Activated CD4-positive, CD25-positive, alpha-beta regulatory T cell treated with anti-CD3 and anti-CD28 coated beads, Interleukin-2, amount 50 U/mL, for 16 hours (primary cell): ENCODE measurements at places on chromosomes 7 and 10.

DNA sequence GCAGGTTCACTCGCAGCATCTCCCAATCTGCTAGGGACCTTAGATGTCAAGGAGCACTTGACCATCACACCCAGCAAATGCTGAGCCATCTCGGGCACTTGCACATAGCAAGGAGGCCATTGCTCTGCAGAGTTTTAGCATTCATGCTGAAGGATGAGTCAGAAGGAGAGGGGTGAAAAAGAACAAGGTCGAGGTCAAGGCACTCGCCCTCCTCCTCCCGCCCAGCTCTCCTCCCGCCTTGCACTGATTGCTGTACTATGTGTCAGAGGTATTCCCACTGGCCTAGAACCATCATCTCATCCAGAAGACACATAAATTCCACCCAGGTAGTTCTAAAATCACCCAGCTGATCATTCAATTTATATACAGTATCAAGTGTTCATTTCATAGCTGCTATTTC lies 255.1 kb upstream of the SP4 start:
- DNase-seq = no peak

GRCh38 chr10:97940534-97940933 lies 89.9 kb downstream of the CRTAC1 start:
- no peak for DNase-seq

DNA sequence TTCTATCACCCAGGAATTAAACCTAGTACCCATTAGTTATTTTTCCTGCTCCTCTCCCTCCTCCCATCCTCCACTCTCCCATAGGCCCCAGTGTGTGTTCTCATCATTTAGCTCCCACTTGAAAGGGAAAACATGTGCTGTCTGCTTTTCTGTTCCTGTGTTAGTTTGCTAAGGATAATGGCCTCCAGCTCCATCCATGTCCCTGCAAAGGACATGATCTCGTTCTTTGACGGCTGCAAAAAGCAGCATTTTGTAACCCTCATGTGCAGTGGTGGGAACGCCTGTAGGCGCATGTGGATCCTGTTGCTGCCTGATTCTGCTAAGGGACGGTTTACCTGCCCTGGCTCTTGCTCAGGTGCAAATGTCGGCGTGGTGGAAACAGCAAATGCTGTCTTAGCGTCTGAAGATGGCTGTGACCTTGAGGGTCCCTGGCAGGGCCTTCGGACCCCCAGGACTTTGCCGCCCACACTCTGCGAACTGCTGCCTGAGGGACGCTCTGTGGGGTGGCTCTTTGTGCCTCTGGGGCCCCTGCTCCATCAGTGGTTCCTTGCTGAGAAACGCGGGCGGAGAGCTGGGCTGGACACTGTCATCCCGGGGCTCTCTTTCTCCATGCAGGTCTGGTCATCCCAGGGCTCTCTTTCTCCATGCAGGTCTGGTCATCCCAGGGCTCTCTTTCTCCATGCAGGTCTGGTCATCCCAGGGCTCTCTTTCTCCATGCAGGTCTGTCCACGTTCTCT lies 5.6 kb upstream of the MTG1 start:
- DNase-seq = no peak

DNA sequence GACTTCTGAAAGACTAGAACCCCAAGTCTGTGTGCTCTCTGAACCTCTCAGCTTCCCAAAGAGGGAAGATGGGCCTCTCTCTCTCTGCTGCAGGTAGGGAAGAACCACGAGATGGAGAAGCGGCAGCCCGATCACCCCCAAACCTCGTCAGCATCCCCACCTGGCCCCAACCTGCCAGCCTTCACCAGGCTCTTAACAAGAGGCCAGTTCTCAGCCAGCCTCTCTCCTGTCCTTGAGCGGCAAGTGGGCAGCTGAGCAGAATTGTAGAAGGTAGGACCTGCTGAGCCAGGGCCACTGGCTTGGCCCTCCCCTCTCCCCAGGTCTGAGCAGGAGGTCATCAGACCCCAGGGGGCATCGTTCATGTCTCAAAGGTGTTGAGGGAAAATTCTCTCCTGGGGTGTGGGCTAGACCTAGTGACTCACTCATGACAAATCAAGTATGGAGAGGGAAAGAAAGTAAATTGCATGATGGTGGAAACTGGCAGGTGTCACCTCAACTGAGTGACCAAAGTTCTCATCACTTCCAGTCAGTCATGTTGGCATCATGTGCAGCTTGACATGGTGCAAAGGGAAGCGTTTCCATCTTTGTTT lies 92.0 kb upstream of the GPR26 start:
- no peak for DNase-seq

DNA sequence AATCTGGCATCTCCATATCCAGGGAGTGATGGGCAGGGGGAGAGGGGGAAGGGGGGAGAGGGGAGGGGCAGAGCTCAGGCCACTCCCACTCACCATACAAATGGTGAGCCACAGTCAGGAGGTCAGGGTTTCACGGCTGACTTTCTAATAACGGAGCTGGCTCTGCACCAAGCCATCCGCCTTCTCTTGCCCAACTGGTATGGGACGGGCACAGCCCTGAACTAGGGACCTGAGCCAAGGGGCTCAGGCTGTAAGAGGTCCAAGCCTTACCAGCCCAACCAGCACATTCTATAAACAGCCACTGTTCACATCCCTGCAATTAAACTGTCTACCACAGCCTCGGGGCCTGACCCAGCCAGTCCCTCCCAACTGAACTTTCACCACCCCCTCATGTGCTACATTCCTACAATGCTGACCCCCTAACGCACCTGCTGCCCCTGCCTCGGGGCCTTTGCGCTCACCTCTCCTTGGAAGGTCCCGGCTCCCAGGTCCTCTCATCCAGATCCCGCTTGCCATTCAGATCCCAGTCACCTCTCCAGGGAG lies 32.5 kb downstream of the RGS10 start:
- no peak for DNase-seq

- no peak for DNase-seq
These were observed 3.3 kb downstream of the ADAMTS14 start for GRCh38 chr10:70675496-70676161.

- no peak for DNase-seq
These were observed 130.0 kb upstream of the TMEM72 start for GRCh38 chr10:44781131-44781530.

- no peak for DNase-seq
These were observed 550 bp upstream of the CREM start for GRCh38 chr10:35126062-35126529.

- no peak for DNase-seq
These were observed 238.7 kb downstream of the TCERG1L start for GRCh38 chr10:131072651-131073468.

DNA sequence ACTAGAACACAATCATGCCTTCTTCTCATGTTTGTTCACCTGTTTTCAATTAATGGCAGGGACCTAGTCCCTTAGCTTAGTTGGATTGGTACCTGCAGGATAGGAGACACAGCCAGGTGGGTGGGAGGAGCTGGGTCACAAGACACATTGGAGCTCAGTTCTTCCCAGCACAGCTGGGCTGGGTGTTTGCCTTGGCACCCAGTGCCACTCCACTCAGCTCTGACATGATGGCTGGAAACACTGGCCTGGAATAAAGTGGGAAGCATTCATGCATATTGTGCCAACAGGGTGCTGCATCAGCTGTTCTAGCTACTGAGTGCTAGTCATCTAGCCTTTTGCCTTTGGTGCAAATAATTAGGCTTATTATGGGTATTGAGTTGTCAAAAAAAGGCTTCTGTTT lies 226.1 kb downstream of the PTEN start:
- DNase-seq = no peak

DNA sequence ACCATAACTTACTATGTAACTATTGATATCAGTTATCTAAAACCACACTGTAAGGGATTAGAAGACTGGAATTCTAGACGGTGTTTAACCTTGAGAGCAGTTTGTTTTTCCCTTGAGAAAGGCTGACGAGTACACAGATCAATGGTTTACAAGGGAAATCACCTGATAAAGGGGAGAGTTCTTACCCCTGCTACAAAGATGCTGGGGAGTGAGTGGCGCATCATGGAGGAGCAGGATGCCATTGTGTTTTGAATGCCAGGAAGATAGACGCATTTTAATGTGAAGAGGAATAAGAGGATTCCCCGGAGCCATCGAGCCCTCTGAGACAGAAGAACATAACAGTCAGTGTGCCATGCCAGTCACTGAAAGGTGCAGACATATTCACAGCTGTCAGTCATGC lies 145.2 kb downstream of the PKD1L1 start:
- DNase-seq = no peak

- peak; percentile 62 for DNase-seq
These were observed 7.8 kb downstream of the HPS6 start for GRCh38 chr10:102072673-102073527.

DNA sequence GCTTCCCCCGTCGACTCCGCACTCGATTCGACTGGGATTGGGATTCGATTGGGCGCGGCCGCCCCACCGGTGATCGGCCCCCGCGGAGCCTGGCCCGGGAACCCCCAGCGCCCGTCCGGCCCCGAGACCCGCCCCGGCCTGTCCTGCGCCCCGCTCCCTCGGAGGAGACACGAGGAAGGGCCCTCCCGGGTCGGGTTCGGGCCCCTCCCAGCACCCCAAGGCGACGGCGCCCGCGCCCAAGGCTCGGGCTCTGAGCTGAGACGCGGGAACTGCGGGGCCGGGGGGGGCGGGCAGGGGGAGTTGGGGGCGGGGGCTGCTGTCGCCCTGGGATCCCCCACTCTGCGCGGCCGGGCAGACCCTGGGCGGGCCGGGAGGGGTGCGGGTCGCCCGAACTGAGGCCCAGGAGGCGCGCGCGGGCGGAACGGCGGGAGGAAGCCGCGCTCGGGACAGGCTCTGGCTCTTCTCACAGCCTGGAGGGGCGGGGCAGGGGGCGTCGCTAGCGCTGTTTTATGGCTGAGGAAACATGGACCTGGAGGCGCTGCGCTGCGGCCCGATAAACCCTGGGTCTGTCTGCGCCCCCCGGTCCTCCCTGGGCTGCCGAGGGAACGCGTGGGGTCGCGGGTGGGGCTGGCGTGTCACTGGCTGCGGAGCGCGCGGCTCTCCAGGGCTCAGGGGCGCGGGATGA lies 1.7 kb upstream of the NKX6-2 start:
- DNase-seq = no peak

- no peak for DNase-seq
These were observed 652 bp upstream of the PODXL start for GRCh38 chr7:131556909-131557651.

DNA sequence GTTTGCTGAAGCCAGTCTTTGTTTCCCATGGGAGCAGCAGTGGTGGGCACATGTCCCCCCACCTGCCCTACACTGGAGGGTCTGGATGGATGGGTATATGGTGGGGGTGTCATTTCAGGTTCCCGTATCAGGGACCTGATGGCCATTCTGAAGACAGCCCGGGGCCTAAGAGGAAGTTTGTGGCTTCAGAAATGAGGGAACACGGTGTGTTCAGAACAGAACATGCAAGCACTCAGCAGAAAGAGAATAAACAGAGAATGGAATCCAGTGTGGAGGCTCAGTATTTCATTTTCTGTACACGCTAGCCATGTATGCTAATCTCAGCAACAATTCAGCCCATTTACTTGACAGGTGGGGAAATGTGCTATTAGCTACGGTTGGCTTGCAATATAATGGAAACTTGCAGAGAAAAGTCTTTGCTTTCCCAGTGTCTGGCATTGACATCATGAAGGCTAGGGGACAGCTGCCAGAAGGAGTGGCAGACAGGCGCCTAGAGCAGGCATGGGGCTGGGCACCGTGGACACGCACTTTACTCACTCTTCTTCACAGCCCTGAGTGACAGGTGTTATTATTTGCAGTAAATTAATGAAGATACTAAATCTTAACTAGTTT lies 98.6 kb downstream of the ELMO1 start:
- no peak for DNase-seq

DNA sequence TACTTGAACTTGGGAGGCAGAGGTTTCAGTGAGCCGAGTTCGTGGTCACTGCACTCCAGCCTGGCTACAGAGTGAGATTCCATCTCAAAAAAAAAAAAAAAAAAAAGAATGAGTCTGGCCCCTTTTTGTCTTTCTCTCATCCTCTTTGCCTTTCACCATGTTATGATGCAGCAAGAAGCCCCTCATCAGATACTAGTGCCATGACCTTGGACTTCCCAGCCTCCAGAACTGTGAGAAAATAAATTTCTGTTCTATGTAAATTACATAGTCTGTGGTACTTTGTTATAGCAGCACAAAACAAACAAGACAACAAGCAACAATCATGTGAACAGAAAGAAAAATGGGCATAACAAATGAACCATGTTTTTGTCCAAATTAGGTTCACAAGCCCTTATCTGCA lies 2.3 kb upstream of the DBNL start:
- DNase-seq = no peak
